ENCODE measurements at places on chromosomes 13 and 19.

GRCh38 chr19:18587962-18588610 lies 512 bp upstream of the REX1BD start:
- peak; percentile 8 for DNase-seq

DNA sequence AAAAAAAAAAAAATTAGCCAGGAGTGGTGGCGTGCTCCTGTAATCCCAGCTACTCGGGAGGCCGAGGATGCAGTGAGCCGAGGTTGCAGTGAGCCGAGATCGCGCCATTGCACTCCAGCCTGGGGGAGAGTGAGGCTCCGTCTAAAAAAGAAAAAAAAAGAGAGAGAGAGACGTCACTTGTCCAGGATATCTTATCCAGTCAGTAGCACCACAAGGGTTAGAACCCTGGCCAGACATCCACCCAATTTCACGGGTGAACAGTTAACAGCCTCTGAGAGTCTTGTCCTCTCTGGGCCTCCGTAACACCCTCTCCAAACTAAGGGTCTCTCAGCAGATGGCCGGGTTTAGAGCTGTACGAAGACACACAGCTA lies 917 bp upstream of the CLPTM1 start:
- no peak for DNase-seq

DNA sequence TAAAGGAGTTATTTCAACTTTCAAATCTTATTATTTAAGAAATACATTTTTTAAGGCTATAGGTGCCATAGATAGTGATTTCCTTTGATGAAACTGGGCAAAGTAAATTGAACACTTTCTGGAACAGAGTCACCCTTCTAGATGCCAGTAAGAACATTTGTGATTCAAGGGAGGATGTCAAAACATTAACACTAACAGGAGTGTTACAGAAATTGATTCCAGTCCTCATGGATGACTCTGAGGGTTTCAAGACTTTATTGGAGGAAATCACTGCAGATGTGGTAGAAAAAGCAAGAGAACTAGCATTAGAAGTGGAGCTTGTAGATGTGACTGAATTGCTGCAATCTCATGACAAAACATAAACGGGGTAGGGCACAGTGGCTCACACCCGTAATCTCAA lies 12.2 kb downstream of the KATNAL1 start:
- no peak for DNase-seq

GRCh38 chr13:27917121-27917947 lies 2.5 kb upstream of the PDX1 start:
- DNase-seq, result no peak

- DNase-seq, result no peak
Observed at GRCh38 chr19:58279925-58280316, 1.2 kb downstream of the ZNF8 start.

GRCh38 chr19:2739602-2740313 lies at the start of gene SLC39A3:
SLC39A3 (minus strand) TSS chr19:2740017; CDS start chr19:2737257, 2,760 bp downstream.
- peak; percentile 99 for DNase-seq

GRCh38 chr19:17091758-17092333 lies 16.3 kb downstream of the MYO9B start:
- no peak for DNase-seq

GRCh38 chr13:97369261-97369893 lies 64.6 kb upstream of the RAP2A start:
- no peak for DNase-seq

DNA sequence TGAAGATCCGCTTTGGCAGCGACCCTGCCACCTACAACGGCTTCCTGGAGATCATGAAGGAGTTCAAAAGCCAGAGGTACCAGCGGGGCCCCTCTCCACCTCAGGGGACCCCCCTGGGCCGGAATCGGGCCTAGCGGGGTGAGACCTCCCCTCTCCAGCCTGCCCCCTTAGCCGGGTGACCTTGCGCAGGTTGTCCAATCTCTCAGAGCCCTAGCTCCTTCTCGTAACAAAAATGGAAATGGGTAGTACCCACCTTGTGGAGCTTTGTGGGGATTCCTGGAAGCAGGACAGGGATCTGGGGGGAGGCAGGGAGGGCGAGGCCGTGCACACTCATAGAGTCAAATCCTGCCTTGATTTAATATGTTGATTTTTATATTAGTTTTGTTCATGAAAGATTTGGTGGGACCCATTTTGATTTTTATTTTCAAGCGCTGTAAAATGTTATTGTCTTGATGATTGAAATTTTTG lies 658 bp downstream of the SIN3B start:
- no peak for DNase-seq

DNA sequence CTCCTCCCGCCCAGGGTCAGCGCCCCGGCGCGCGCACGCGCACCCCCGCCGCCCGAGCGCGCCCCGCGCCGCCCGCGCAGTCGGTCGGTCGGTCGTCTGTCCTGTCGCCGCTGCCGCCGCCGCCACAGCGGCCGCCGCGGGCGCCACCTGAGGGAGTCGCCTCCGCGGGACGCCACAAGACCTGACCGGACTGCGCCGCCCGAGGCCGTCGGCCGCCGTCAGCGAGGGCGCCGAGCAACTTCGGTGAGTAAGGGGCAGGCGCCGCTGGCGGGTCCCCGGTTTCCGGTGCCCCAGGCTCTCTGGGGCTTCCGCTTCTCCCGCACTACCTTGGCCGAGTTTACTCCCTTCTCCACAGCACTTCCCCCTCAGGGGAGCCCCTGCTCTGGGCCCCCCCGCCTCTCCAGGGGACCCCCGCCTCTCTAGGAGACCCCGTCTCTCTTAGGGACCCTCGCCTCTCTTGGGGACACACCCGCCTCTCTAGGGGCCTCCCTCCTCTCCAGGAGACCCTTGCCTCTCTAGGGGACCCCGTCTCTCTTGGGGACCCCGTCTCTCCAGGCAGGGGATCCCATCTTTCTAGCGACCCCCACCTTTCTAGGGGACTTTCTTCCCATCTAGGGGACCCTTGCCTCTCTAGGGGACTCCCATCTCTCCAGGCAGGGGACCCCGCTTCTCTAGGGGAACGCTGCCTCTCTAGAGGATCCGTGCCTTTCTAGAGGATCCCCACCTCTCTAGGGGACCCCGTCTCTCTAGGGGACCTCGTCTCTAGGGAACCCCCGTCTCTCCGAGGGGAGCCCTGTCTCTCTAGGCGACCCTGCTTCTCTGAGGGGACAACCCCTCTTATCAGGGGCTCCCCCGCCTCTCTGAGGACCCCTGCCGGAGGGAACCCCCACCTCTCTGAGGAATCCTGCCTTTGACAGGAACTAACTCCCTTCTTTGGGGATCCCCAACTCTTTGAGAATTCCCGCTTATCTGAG lies 19.3 kb upstream of the GATAD2A start:
- DNase-seq, result no peak

DNA sequence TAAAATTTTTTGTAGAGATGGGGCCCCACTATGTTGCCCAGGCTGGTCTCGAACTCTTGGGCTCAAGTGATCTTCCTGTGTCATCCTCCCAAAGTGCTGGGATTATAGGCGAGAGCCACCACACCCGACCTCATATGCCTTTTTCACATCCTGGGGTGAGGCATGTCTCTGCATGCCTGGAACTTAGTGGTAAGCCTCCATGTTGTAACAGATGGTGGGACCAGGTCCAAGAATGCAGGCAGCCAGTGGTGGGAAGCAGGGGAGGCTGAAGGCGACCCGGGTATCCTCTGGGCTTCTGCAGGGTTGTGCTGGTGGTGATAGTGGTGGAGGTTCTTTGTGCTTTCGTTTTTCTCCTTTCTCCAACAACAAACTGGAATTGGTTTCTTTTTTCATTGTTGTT lies 30.1 kb upstream of the CCDC124 start:
- DNase-seq, result peak; percentile 81

DNA sequence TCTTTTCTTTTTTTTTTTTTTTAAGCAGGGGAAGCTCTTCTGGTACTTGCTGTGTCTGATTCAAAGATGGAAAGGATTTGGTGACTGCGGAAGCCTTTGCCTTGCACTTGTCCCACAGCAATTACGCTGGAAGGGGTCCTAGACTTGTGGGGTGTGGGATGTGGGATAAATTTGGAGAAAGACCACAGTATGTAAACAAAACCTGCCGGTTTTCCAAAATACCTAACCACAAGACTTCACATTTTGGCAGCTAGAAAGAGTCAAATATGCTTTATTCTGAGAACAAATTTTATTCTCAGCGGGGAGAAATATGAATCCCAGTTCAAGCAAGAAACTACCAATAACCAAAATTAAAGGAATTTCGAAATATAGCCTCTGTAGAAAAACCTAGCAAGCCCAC lies 176.5 kb downstream of the SPRY2 start:
- DNase-seq, result no peak

GRCh38 chr13:38496917-38497316 lies 147.3 kb downstream of the UFM1 start:
- DNase-seq, result no peak

DNA sequence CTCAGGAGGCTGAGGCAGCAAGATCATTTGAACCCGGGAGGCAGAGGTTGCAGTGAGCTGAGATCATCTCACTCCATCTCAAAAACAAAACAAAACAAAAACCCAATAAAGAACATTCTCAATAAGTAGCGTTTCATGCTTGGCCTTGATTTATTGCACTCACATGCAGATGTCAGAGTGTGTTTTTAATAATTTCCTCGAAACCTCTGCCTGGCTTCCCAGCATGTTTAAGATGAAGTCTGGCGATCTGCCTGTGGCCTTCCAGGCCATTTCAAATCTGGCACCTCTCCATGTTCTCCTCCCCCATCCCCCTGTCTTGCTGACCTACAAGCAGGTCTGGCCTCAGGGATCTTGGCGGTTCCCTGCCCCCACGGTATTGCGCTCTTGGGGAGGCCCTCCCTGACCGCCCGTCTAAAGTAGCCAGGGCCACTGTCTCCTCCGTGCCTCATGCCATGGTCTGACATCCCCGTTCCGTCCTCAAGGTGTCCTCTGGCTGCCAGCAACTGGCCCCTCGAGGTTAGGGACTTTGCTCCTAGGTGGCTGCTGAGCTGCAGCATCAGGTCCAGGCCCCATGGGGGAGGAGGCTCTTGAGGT lies 1.6 kb downstream of the WDR88 start:
- no peak for DNase-seq

DNA sequence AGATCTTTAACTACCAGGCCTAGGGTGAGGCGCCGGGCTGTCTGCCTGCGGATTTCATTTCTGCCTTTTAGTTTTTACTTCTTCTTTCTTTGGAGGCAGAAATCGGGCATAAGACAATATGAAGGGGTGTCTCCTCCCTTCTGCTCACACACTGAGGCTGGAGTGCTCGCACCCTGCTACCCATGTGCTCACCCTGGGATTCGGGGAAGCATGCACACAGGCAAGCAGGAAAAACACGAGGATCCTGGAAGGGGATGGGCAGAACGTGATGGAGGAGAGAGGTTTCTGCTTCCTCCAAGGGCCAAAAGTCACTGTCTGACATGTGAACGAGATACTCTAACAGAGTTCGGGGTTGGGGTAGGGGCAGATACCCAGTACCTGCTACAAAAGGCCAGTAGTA lies 28.4 kb downstream of the ZNF823 start:
- no peak for DNase-seq

GRCh38 chr13:53873558-53873957 lies 844.9 kb downstream of the OLFM4 start:
- no peak for DNase-seq

GRCh38 chr13:40132249-40132648 lies 476.8 kb downstream of the COG6 start:
- no peak for DNase-seq

DNA sequence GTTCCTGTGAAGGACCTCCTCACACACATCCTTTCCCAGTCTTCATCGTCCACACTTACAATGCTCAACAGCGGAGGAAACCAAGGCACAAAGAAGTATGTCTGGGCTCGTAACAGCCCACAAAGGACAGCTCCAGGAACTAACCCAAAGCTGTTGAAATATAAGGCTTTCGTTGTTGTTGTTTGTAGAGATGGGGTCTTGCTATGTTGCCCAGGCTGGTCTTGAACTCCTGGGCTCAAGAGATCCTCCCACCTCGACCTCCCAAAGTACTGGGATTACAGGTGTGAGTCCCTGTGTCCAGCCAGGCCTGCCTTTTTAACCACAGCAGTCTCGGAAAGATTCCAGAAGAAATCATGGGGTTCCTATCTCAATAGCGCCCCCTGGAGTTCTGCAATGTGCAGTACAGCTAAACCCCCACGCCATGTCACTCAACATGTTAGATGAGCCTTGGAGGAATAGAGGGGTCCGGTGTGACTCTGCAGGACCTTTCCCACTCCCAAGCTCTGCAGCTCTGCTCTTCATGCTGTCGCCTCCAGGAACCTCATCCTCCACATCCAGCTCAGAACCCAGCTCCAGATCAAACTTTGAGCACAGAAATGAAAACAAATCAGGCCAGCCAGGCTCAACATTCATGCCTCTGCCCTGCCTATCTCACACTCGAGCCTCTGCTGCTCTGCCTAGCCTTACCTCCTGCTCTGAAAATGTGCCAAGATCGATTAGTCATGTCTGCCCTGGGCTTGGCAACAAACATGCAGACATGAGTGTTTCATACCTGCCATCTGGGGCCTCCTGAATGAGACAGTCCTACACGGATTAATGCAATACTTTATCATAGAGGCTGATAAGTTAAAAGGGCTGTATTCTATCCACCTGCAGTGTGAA lies 7.5 kb downstream of the PLA2G4C start:
- peak; percentile 61 for DNase-seq

GRCh38 chr13:53206455-53206854 lies 177.8 kb downstream of the OLFM4 start:
- DNase-seq, result no peak

DNA sequence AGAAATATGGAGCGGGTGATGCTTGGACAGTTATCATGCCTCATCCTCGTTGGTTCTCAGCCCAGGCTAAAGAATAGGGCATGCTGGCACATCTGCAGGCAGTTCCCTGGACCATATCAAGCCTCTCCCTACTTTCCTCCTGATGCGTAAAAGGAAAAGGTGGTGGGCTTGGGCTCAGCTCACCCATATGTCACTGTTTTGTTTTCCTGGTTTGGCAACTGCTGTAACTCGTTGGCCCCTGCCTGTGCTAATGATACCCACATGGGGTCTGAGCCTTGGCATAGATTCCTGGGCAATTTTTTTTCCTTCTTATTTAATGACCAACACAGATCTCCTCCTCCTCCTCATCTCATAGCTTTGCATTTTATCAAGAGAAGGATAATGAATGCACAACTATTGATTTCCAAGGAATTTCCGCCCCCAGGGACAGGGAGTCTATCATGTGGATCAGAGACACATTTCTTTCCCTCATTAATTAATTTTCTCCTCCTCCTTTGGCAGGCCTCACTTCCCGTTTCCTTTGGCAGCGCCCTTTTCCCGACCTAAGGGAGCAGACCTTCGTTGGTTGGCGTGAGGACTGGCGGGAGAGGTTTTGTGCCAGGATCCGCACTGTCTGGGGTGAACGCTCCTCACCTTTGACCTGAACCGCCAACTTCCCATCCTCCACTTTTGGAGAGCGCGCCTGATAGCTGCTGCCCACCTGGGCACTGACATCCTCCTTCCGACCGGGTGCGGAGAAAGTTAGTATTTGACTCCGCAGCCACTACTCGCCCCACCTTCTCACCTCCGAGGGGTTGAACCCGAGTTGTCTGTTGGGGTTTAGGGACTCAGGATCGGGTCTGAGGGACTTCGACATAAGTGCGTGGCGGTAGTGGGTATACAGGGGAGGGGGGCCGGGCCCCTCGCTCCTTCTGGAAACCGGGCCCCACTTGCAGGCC lies 3.4 kb upstream of the POU4F1 start:
- no peak for DNase-seq

Measured in WERI-Rb-1 (cell line).